ENCODE measurements at places on chromosomes 4 and X. TPM values are rescaled to one million over a fixed set of nuclear protein-coding genes. Genes with fewer than 3 reads are reported as not detected.

DNA sequence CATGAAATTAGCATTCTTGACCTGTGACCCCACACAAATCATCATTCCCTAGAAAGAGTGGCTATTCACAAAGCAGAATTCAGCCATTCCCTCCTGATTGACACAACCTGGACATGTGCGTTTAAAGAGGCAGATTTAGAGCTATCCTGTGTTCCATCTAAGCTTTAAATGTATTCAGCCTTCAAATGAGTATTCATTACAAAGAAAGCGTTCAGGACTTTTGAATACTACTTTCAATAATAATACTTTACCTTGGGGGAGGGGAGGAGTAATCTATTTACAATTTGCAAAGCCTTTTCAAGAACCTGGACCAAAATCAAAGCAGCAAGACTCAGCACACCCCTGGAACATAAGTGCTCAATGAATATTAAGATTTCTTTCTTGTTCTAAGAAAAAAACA is 22.5 kb upstream of the GPC4 start:
- no peak for DNase-seq

DNA sequence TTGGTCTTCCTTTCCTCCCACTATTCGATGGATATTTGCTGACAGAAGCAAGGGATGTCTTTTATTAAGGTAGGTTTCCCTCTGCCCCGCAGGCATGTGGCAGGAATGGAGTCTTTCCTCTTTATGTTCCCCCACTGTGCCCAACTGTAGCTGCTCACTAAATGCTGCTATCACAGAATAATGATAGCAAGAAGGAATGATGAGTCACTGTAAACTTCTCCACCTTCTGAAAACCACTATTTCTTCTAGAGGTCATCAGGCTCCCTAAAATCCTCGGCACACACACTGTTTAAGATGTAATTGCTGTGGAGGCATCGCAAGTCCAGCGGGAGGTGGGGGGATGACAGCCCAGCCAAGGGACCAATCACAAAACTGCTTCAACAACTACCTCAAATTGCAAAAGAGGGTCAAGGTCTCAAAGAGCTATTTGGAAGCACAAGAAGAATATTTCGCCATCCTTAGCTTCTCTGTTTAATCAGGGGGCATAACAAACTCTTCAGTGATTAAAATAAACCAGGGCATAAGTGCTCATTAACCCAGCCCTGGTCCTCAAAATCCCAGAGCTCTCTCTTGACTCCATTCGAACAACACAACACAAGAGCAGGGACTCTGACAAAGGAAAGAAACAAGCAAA is 13.9 kb downstream of the QDPR start:
- no peak for DNase-seq

- DNase-seq, result peak; percentile 75
These were observed 2.8 kb upstream of the AMTN start for GRCh38 chr4:70515367-70516250.

CTAG2 gene
- not detected for total RNA-seq

DNA sequence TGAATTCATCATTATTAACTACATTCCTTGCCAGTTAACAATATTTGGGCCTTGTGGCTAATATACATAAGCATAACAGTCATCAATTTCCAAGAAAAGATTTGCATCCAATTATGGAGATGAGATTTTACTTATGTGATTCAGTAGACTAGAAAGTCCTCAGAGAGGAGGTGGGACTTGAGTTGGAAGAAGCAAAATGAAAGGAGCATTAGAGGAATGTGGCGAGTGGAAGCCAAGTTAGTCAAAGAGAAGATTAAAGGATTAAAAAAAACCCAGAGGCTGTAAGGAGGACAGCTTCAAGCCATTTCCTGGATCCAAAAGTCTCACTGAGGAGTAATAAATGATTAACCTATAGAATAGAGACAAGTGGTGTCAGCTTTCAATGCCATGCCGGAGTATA is 1099.4 kb upstream of the IGFBP7 start:
- DNase-seq, result no peak

- DNase-seq, result no peak
These were observed 2497.3 kb downstream of the ARAP2 start for GRCh38 chr4:33746979-33747378.

DNA sequence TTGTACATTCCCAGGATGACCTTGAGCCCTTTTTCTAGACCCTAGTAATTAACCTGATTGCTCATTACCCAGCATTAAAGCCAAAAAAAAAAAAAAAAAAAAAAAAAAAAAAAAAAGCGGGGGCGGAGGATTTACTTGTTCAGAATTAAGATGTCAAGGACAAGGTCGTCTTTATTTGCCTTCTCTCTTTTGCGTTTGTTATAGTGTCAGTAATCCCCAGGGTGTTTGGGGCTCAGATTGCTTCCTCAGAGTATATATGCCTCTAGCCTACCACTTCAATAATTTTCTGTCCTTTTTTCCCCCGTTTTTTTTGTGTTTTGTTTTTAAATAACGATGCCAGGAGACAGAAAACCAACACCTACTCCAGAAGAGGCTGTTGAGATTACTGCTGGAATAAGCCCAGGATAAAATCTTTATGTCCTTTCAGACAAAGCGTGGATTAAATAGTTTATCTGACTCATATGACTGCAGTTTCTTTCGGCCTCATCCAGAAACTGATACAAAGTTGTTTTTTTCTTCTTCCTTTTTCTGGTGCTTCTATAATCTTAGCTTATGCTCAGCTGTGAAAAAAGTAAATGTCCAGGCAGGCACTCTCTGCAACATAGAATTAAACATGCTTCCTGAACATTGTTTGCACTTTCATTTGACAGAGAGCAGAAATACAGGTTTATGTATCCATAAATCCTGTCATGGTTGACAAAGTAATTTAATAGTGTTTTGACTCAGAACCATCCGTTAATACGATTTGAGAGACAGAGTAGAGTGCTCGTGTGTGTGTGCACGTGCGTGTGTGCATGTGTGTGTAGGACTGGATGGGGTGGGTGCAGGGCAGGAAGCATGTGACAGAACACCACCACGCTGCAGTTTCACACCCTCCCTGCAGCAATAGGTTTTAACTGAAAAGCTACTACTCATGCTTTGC is 138.6 kb downstream of the AFF1 start:
- no peak for DNase-seq

GRCh38 chrX:38732866-38733265 is 68.4 kb upstream of the MID1IP1 start:
- no peak for DNase-seq

- no peak for DNase-seq
These were observed 13.7 kb upstream of the ADD1 start for GRCh38 chr4:2829933-2830451.

Data from H4 (cell line).